ENCODE measurements at places on chromosomes 6 and 20.
A peak's percentile ranks its signal among the peaks of the same experiment; 100 is the strongest.

DNA sequence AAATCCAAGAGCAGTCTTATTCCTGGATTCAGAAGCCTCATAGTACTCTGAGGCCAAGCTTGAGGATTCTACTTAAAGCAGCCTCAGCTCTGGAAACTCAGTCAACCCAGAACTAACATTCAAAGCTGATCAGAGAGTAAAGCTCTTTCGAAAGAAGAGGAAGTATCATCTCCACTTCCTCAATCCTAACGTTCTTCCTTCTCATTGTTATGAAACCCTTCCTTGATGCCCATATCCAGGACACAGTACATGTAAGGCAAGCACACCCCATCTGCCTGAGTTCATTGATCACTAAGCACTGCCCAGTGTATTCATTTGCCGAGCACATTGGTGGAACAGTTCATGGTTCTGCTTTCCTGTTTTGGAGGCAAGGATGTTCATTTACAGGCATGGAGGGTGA is at the start of gene IPCEF1:
Gene IPCEF1 (minus strand): TSS at position 114 of the 400 bp plus-strand sequence. CDS start 90,856 bp downstream, outside the sequence.
- DNase-seq, result no peak

- peak; percentile 87 for DNase-seq
Observed at GRCh38 chr20:19992996-19993908, 23.9 kb upstream of the NAA20 start.

DNA sequence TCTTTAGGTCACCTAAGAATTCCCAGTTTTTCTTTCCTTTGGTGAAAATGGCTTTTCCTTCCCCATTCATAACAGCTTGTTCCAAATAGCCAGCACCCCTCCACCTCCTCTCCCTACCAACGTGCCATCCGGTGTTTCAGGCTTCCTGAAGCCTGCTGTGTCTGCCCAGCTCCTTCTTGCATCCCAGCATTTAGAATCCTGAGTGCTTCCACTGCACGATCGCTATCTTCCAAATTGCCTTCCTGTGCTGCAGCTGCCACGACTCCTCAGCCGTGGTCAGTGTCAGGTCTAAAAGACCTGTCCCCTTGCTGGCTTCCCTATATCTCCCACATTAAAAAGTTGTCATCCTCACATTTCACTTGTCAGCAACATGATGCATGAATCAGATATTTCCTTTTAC is 550.3 kb upstream of the JARID2 start:
- DNase-seq, result no peak

- no peak for DNase-seq
Observed at GRCh38 chr20:14291502-14291901, 45.9 kb downstream of the FLRT3 start.

DNA sequence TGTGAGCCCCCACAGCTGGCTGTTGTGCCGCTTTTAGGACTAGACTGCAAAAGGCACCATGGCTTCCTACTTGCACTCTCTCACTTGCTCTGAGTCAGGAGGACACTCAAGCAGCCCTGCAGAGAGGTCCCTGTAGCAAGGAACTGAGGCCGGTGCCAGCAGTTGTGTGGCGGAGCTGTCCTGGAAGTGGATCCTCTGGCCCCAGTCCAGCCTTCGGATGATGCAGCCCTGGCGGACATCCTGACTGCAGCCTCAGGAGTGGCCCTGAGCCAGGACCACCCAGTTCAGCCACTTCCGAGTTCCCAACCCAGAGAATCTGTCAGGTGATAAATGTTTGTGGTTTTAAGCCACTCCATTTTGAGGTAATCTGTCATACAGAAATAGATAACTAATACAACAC is 17.5 kb downstream of the CTCFL start:
- DNase-seq, result peak; percentile 31

GRCh38 chr6:24987446-24988115 is 51.8 kb upstream of the RIPOR2 start:
- no peak for DNase-seq

GRCh38 chr6:16901782-16902181 is 140.5 kb upstream of the ATXN1 start:
- DNase-seq, result peak; percentile 83

DNA sequence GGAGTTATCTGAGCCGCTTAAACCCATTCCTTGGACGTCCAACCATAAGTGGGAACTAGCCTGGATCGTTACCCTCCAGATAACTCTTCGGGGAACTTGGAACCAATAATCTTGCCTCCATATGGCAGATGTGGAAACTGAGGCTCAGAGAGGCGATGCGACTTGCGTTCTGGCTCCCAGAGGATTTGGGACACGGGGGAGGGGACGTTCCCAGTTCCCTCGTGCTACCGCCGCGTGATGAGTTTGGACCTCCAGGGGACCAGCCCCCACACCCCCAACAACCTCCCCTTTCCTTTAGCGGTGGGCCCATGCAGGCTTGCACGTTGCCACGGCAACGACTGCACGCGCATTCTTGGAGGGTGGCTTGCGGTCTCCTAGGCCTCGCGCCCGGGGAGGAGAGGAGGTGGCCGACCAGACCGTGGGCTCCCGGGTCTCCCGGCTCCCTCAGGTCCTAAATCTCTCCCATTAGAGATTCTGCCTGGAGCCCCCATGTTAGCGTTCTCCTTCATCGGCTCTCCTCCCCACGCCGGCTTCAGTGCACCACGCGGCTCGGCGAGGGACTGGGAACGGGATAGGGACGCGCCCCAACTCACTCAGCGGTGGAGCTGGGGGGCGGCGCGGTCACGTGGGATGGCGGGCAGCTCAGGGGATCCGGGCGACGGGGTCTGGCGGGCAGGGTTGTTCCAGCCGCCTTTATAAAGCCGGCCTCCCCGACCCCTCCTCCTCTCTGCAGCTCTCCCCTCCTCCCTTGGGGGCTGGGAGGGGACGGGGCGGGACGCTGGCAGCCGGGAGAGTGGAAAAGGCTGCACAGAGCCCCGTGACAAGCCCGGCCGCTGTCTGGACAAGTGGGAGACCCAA is at the start of gene PLTP:
Gene PLTP (minus strand): TSS at position 670 of the 858 bp plus-strand sequence. CDS start 703 bp downstream, outside the sequence.
- peak; percentile 48 for DNase-seq

DNA sequence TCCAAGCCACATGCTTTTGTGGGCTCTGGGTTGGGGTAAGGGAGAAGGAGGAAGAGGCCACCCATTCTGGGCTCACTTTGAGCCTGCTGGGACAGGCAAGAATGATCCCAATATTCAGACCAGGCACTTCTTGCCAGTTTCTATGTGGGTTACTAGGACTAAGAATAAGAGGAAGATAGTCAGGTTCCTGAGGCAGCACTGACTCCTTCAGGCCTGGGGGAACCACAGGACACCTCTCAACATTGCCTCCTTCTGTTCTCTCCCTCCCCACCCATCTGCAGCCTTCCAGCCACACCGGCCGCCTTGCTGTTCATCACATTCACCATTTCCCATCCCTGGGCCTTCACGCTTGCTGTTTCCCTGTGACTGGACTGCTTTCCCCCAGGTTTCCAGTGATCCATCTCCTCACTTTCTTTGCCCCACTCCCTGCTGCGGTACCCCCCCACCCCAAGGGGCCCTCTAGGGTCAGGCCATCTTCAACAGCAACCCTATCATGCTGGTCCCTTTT is 69.2 kb upstream of the SIRPA start:
- no peak for DNase-seq

DNA sequence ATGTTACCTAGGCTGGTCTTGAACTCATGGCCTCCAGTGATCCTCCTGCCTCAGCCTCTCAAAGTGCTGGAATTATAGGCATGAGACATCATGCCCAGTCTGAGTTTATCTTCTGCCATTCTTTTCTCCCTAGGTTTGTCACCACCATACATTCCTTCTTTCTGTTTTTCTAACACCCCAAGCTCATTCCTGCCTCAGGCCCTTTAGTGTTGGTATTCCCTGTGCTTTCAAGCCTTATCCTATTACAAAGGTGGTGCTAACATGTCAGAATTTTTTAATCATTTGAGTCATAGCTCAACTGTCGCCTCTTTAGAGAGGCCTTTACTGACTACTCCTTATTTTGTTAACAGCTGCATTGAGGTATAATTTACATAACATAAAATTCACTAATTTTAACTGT is 221.1 kb upstream of the PRSS16 start:
- DNase-seq, result no peak

DNA sequence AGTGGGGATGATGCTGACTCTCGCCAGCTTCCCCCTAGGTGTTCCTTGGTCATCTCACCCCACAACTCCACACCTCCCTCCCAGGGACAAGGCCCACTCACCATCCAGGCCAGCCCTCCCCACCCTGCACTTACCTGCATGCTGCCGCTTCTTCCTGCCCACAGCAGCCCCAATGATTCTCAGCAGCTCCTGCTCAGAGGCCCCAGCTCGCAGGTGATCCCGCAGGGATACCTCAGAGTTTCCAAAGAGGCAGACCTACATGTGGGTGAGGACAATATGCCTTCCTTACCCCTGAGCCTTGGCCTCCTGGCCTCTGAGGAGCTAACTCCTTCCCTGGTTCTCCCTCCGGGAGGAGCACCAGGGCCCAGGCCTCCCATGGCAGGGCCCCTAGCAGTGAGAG is 24.6 kb downstream of the MOCS1 start:
- DNase-seq, result no peak
